ENCODE measurements at places on chromosomes 11 and 22.
A peak's percentile ranks its signal among the peaks of the same experiment; 100 is the strongest.

GRCh38 chr11:82059505-82059904 is 674.2 kb downstream of the FAM181B start:
- DNase-seq, result no peak

DNA sequence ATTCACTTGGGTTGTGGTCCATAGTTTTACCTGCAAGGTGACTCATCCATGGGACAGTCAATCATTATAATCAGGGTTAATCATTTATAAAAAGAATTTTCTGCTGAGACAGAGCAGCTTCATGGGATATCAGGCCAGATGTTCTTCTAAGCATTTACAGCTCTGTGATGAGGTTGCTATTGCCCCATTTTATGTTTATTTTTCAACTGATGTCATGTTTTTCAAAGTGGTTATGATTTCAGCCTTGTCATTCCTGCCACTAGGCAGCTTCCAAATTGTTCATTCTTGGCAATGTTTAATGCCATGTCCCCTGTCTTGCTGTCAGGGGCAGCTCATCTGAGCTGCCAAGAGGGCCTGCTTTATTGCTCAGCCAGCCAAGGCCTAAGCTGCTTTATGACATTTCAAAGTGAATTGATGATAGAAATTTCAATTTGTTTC is 35.9 kb upstream of the ZBED5 start:
- DNase-seq, result no peak

DNA sequence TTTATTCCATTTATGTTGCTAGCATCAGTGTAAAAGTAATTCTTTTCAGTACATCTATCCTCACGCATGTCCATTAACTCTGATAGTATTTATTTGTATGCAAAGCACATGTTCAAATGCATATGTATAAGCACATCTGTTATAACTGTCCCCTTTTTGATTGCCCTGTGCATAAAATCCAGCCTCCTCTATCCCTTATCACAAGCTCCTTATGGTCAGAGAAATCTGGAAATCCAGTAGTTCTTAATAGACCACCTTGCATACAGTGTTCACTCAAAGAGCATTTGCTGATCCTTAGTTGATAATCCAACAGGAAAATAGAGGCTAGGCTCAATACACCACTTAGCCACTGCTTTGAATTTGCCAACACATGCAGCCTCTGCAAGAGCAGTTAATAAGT is 443.5 kb downstream of the AASDHPPT start:
- DNase-seq, result no peak

DNA sequence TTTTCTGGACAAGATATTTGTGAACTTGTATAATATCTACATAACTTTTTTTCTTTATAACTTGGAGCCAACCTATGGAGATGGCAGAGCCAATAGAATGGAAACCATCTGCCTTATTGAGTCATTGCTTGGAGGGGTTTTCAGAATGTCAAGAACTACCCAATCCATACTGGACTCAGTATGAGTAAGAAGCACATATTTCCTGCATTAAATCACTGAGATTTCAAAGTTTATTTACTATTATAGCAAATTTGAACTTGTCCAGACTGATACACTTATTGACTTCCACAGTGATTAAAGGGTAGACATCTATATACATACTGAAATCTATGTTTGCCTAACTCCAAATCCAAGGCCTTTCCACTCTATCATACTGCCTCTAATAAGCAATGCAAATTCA is 704.0 kb downstream of the KCNA4 start:
- DNase-seq, result no peak

GRCh38 chr11:113338730-113339129 is 24.3 kb downstream of the TTC12 start:
- no peak for DNase-seq

DNA sequence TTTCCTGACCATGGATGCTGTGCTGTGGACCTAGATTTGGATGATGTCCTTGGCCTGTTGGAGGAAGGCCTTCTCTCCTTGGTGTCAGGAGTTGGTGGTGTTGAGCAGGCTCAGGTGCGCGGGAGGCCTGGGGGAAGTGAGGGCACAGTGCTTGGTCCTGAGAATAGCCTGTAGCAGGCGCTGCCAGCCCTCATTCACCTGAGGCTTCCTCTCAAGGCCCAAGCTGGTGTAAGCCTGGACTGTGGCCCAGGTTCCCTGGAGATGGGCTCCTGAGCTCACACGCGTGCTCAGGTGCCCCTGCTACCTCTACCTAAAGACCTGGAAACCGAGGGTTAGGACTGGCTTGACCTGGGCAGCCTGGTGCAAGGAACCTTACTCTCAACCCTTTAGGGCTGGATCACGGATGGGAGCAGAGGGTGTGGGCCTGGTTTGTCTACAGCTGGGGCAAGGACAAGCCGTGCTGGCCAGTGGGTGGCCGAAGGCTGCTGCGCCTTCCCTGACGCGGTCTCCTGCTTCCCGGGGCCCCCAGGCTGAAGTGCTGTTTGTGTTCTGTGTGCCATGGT is 7.8 kb upstream of the GRAMD4 start:
- no peak for DNase-seq

DNA sequence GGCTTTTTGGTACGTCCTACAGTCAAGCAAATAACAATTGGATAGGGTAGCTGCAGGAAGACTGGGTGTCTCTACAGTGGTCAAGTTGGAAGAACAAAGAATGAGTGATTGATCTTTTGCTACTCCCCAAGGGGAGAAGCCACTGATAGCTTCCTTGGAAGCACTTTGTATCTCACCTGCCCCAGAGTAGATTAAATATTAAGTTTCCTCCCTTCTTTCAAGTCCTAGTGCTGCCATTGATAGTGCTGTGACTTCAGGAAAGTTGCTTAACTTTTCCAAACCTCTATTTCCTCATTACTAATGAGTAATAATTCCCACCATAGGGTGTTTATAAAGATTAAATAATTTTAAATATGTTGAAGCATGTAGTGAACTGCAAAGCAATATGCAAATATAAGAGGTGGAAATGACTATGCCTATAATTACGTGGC is 35.6 kb upstream of the EHF start:
- DNase-seq, result no peak

DNA sequence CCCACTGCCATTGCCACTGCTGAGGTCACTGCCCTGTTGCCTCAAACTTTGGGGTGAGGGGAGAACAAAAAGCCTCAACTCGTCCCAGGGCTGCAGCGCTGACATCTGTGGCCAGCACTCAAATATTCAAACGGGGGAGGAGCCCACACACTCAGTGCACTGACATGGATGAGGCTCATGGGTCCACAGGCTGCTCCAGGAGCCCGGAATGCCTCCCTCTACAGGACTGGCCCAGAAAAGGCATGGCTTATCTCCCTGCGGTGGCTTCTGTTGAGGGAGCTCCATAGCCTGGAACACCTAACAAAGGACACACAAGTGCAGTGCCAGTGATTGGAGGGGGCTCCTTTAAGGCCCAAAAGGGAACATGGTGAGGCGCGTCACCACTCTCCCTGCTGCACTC is 341.1 kb upstream of the LUZP2 start:
- DNase-seq, result no peak

DNA sequence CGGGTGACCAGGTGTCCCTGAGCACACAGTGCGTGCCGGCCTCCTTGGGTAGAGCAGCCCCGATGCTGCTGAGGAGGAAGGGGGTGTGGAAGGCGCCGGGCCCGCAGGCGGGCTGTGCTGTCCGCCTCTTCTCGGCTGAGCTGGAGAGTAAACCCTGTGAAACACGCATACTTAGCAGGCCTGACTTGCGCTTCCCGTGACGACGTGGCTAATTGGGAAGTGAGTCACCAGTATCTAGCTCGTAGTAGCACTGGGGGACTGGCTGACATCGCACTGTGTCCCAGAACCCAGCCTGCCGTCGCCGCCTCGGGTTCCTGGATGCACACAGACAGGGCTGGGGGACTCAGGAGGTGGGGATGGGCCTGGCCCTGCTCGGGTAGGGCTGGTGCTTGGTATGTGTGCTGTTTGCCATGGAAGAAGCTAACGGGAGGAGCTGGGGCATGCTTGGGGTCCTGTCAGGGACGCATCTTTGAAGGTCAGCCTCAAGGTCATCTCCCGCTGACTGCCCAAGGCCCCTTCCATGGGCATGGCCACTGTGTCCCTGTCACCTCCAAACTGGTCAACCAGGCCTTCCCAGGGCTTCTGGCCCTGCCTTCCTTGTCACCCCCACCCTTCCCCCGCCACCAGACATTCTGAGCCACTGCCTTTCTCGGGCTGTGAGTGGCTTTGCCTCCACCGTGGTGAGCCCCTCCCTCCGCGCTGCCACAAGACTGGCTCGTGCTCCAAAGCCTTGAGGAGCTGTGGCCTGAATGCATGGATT is 1327.0 kb downstream of the BRD1 start:
- DNase-seq, result no peak

- no peak for DNase-seq
Observed at GRCh38 chr11:2382936-2383851, 6.1 kb downstream of the CD81 start.

- DNase-seq, result no peak
Observed at GRCh38 chr11:86482692-86483091, 108.0 kb downstream of the CCDC81 start.

- DNase-seq, result peak; percentile 47
Observed at GRCh38 chr22:46036558-46037408, 59.8 kb upstream of the WNT7B start.

DNA sequence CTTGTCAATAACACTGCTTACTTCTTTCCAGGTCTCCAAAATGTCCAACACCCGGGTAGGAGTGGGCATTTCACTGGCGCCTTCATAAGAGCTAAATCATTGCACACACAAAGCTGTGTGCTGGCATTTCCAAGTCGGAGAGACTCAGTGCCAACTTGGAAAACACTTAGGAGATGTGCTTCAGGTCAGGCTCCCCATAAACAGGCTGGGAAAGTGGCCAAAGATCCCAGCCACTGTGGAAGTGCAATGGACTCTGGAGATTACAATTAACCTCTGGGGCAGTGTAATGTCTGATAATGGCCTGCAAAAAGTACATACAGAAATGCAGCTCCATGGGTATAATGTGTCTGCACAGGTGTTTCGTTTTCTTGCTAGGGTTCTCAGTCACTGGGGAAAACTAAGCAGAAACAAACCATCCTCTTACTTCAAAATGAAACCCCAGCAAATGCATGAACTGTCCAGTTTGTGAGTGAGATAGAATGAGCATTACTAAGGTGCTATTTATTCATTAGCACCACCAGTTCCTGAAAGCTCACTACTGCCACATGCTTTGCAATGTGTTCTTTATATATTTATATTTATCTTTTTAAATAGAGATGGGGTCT is 79.0 kb downstream of the ABTB2 start:
- no peak for DNase-seq

- no peak for DNase-seq
Observed at GRCh38 chr11:76788661-76789442, 5.7 kb downstream of the TSKU start.

GRCh38 chr22:49925525-49926128 is 7.2 kb downstream of the CRELD2 start:
- DNase-seq, result peak; percentile 73

DNA sequence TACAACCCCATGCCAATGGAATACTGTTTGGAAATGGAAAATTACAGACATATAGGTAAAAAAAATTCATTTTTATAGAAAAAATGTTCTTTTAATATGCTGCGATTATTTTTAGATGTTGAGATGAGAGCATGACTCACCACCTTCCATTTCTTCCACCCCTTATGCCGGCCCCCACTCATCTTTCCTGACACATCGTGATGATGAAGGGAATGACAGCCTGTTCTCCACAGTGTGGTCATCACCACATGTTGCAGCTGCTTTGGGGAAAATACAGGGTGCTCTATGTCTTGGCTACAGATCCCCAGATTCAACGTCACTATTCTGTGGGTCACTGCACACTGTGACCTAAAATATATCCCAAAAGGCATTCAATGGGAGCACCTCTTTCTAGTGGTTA is 916.2 kb downstream of the METTL15 start:
- no peak for DNase-seq

DNA sequence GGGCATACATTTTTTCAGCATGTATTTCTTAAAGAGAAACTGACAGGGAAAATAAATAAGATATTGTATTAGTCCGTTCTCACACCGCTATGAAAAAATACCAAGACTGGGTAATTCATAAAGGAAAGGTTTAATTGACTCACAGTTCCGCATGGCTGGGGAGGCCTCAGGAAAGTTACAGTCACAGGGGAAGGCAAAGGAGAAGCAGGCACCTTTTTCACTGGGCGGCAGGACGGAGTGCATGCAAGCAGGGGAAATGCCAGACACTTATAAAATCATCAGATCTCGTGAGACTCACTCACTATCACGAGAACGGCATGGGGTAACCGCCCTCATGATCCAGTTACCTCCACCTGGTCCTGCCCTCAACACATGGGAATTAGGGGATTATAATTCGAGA is 44.2 kb downstream of the PPFIA1 start:
- DNase-seq, result no peak

- no peak for DNase-seq
Observed at GRCh38 chr22:44648821-44649565, 53.0 kb upstream of the PRR5 start.

GRCh38 chr11:95521133-95521542 is 268.4 kb downstream of the FAM76B start:
- no peak for DNase-seq

DNA sequence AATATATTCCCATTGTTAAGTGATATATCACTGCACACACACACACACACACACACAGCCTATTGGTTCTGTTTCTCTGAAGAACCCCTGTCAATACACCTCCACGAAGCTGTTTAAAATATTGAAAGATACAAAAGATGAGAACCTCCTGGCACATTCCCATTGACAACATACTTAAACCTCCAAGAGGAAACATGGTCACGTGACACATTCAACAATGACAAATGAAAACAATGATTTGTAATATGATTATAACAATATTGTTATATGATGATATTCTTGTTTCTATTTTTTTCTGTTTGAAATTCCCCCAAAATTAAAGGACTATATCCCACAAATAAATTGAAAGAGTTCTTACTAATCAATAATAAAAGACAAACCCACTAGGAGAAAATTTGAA is 1344.9 kb downstream of the BRD1 start:
- DNase-seq, result no peak

- no peak for DNase-seq
Observed at GRCh38 chr22:39524753-39525657, 4.6 kb downstream of the ATF4 start.

DNA sequence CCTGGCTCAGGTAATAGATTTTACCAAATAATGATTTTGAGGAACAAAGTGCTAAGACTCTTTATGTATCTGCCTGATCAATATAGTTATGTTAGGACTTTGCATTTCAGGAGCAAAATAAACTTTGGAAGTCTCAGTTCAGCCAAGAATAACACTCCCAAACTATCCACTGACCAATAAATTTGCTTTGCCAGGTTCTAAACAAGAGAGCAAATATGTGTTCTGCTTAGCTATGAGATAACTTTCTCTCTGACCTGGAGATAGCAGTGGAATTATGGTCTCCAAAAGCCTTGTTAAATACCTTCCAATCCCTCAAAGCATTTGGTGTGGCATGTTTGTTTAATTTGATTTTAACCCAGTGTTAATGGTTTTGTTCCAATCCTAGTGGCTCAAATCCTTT is 1541.1 kb downstream of the FAM181B start:
- no peak for DNase-seq
